Heart right ventricle (tissue), 16 donors: ENCODE measurements at places on chromosomes 16 and 17. TPM values are rescaled to one million over a fixed set of nuclear protein-coding genes. Genes with fewer than 3 reads are reported as not detected.

DNA sequence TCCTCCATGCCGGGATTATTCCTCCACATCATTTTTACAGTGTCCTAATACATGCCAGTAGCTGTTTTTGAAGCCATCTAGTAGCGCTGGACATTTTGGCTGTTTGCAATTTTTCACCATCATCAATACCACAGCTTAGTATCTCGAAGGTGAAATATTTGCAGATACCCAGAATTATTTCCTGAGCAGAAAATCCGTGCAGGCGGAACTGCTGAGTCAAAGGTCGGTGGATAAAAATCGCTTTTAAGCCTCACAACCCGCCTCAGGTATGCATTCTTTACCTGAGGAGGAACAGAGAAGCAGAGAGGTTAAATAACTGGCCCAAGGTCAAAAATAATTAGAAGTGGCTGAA is 584 bp upstream of the TNRC6A start:
- no peak for DNase-seq

DNA sequence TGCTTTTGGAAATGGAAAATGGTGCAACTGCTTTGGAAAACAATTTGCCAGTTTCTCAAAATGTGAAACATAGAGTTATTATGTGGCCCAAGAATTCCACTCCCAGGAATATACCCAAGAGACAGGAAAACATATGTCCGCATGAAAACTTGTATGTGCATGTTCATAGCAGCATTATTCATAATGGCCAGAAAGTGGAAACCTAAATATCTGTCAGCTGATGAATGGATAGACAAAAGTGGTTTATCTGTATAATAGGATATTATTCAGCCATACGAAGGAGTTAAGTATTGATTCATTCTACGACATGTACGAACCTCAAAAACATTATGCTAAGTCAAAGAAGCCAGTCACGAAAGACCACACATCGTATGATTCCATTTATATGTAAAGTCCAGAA is 7.7 kb upstream of the COTL1 start:
- no peak for DNase-seq

- DNase-seq: no peak
Measured at GRCh38 chr16:1744338-1744840, 27.0 kb downstream of the NME3 start.

Gene FBXO39
- polyA plus RNA-seq: 0.13 TPM

- DNase-seq: no peak
Measured at GRCh38 chr16:11392041-11392581, 46.9 kb downstream of the RMI2 start.

GRCh38 chr17:76459674-76460073 is 6.7 kb upstream of the UBE2O start:
- no peak for DNase-seq

- DNase-seq: no peak
Measured at GRCh38 chr16:69564845-69565670, 708 bp upstream of the NFAT5 start.

DNA sequence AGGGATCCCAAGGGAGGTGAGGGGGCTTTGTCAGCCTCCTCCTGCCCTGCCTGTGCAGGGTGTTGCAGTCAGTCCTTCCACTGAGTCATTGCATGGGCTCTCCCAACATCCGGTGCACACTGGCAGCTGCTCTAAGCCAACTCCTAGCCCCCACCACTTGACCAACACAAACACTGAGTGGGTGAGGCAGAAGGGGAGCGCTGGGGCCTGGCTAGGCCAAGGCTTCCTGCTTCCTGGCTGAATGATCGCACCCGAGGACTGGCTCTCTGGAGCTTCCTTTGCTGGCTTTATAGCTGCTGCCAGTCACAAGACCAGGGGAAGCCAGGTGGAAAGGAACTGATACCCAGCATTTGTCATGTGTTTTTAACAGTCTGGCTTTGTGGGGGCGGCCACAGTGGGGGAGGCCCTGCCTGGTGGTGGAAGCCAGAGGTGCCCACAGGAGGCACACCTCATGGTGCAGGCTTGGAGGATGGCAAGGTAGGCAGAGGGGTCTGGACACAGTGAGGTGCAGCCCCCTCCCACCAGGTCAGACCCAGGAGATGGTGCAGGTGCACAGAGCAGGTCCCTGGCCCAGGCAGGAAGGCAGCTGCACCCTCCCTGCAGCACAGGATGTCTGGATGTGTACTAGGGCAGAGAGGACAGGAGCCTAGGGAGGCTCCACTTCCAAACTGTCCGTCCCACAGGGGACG is 6.8 kb downstream of the MPG start:
- no peak for DNase-seq

- no peak for DNase-seq
Measured at GRCh38 chr17:49003557-49004511, 6.6 kb downstream of the IGF2BP1 start.

DNA sequence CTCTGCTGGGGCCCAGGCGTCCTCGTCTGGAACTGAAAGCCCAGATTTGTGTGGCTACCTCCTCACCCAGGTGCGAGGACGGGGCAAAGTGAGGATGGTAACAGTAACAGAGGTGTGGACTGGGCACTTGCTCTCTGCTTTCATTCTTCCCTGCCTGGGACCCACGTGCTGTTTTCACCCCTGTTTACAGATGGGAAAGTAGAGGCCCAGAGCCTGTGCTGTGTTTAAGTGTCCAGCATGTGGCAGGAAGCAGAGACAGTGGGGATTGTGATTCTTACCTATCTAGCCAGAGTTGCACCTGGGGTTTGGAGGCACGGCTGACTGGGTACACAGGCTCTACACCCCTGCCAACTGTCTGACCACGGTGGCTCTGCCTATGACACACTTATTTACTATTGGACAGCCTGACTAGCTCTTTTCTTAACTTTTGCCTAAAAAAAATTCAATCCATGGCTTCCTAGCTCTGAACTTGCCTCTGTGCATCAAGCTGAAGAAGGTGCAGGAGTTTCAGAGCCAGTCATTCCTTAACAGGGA is 155.4 kb downstream of the CLEC16A start:
- DNase-seq: no peak

Gene ASGR2
- 0.41 TPM for polyA plus RNA-seq

Gene SLC5A11
- polyA plus RNA-seq: 0.06 TPM

Gene ARHGAP27
- polyA plus RNA-seq: 65.8 TPM

DNA sequence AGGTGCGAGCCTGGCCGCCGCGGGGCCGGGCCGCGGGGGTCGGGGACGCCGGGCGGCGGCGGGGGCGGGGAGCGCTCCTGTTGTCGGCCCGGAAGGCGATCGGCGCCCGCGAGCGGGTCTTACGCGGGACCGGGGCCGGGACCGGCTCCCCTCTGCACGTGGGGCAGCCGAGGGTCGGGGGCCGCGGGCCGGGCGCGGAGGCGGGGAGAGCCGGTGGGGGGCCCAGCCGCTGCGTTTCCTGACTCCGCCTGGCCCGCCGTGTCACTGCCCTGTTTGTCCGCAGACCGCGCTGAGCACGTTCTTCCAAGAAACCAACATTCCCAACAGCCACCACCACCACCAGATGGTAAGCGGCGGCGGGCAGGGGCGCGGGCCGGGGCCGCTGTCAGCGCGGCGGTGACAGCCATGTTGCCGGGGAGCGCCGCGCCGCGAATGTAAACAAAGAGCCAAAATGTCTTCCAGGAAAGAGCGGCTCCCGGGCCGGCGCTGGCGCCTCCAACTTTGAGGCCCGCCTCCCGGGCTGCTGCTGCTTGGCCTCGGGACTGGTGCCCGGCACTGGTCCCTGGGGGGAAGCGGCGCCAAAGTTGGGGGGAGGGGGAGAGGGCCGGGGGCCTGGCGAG is 586 bp downstream of the UBALD2 start:
- peak; percentile 77 for DNase-seq

- DNase-seq: no peak
Measured at GRCh38 chr17:7486181-7486580, 2.0 kb downstream of the POLR2A start.

Gene NEUROD2
- polyA plus RNA-seq: not detected

DNA sequence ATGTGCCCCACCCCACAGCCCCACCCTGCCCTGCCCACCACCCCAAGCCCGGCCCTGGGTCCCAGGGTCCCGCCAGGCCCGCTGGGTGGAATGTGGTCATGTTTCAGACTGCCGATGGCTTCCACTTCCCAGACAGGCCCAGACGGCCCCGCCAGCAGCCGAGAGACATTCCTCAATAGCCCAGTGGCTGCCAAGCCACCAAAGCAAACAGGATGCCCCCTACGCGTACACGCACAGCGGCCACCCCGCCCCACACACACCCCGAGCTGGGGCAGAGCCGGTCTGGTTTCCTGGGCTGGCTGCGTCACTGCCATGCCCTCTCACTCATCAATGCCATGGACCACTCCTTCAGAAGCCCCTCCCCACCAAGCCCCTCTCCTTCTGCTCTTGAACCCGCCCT is 1.2 kb upstream of the KRT17 start:
- peak; percentile 42 for DNase-seq

- no peak for DNase-seq
Measured at GRCh38 chr17:15883617-15884111, 61.3 kb upstream of the ADORA2B start.

GRCh38 chr16:12090151-12090530 is 113.6 kb downstream of the SNX29 start:
- DNase-seq: no peak
